Panc1 (cell line): ENCODE measurements at places on chromosomes 3 and 15.

DNA sequence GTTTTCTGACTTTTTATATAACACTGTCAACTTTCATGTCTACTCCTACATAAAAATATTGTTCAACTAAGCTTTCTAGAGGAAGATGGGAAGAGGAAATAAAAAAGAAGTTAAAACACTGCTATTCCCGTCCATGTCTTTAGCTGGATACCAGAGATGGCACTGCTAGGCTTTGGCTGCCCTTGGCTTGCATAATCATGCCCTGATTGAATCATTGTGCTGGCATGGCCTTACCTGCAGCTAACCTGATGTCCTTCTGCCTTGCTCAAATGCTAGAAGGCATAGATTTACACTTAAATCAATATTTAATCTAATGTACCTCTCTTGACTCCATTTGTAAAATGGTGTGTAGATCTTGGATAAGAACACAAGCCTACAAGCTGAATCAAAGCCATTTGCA, 539.7 kb upstream of the IL12A start:
- H3K27me3 ChIP-seq, result no peaks in the 10 kb centered on the region
- no peak overlapping the region for H3K27ac ChIP-seq
- H3K4me3 ChIP-seq, result no peak overlapping the region
- DNase-seq, result no peak
- H3K36me3 ChIP-seq, result no peaks in the 10 kb centered on the region

DNA sequence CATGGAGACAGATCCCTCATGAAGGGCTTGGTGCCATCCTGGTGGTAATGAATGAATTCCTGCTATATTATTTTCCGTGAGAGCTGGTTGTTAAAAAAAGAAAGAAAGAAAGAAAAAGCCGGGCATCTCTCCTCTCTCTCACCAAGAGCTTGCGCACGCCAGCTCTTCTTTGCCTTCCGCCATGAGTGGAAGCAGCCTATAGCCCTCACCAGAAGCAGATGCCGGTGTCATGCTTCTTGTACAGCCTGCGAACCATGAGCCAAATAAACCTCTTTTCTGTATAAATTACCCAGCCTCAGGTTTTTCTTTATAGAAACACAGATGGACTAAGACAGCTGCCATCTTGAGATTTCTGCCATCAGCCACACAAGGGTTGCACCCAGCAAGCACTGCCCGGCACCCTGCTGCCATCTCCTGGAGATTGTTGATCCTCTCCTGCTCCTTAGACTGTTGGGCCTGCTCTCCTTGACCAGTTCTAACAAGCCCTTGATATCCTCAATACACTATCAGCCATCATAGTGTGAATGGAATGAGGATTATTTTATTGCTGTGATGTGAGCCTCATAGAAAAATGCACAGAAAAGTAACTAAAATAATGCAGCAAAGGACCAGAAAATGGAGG, 3.5 kb upstream of the AHSG start:
- H3K4me1 ChIP-seq, result no peaks in the 10 kb centered on the region
- no peak overlapping the region for H3K4me3 ChIP-seq
- H3K36me3 ChIP-seq, result no peaks in the 10 kb centered on the region
- peaks cover 2% of the 10 kb centered on the region; the same call in 1 of the 2 replicates for H3K27me3 ChIP-seq
- no peak for DNase-seq

- 0 out of 2 replicates have a peak, but pooled peaks cover 6% of the 10 kb centered on the region for H3K4me1 ChIP-seq
- H3K36me3 ChIP-seq, result no peaks in the 10 kb centered on the region
- DNase-seq, result no peak
- no peak overlapping the region for H3K4me3 ChIP-seq
- no peaks in the 10 kb centered on the region for H3K27me3 ChIP-seq
Measured at GRCh38 chr3:129676985-129677384, 70.5 kb upstream of the PLXND1 start.

DNA sequence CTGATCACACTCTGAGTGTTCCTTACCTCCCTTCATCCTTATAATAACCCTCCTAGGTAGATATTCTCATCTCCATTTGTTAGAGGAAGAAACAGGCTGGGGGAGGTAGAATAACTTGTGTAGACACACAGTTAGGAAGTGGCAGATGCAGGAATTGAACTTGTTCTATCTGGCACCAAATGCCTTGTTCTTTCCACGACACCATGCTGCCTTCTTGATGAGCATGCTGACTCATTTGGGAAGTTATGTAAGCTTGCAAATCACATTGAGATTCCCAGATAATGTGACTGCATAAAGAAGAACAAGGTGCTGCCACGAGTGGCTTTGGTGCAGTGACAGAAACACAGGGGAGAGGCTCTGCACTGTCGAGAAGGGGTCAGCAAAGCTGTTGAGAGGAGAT, 27.5 kb upstream of the NDUFB4 start:
- H3K27me3 ChIP-seq, result 0 out of 2 replicates have a peak, but pooled peaks cover 3% of the 10 kb centered on the region
- no peak for DNase-seq
- H3K27ac ChIP-seq, result no peak overlapping the region
- 0 out of 2 replicates have a peak, but pooled peaks cover 4% of the 10 kb centered on the region for H3K4me1 ChIP-seq
- H3K4me3 ChIP-seq, result no peak overlapping the region

GRCh38 chr15:41969851-41970431, 2.4 kb downstream of the EHD4 start:
- H3K36me3 ChIP-seq, result no peaks in the 10 kb centered on the region; the same call in 1 of the 2 replicates
- peak overlapping the region; percentile 81 for H3K27ac ChIP-seq
- DNase-seq, result no peak
- H3K4me3 ChIP-seq, result peak overlapping the region; percentile 85
- H3K27me3 ChIP-seq, result no peaks in the 10 kb centered on the region

- no peaks in the 10 kb centered on the region for H3K36me3 ChIP-seq
- no peak overlapping the region for H3K4me3 ChIP-seq
- no peak for DNase-seq
Measured at GRCh38 chr15:53658255-53658654, 101.2 kb downstream of the WDR72 start.

DNA sequence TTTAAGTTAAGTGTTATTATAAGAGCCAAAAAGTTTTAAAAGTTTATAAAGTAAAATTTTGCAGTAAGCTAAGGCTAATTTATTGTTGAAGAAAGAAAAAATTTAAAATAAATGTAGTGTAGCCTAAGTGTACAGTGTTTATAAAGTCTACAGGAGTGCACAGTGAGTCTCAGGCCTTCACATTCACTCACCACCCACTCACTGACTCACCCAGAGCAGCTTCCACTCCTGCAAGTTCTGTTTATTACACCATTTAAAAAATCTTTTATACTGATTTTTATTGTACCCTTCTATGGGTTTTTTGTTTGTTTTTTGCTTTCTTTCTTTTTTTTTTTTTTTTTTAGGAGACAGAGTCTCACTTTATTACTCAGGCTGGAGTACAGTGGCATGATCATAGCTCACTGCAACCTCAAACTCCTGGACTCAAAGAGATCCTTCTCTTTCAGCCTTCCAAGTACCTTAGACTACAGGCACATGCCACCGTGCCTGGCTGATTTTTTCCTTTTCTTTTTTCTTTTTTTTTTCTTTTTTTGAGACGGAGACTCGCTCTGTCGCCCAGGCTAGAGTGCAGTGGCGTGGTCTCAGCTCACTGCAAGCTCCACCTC, 25.9 kb downstream of the CSTA start:
- no peaks in the 10 kb centered on the region for H3K27me3 ChIP-seq
- no peaks in the 10 kb centered on the region for H3K36me3 ChIP-seq
- no peaks in the 10 kb centered on the region for H3K4me1 ChIP-seq
- no peak overlapping the region for H3K4me3 ChIP-seq
- no peak for DNase-seq

- H3K27me3 ChIP-seq, result no peaks in the 10 kb centered on the region
- no peaks in the 10 kb centered on the region for H3K36me3 ChIP-seq
- H3K4me1 ChIP-seq, result peaks cover 11% of the 10 kb centered on the region
Measured at GRCh38 chr3:12470111-12470510, 14.2 kb upstream of the TSEN2 start.

- H3K4me3 ChIP-seq, result no peak overlapping the region
- H3K27me3 ChIP-seq, result no peaks in the 10 kb centered on the region
- no peaks in the 10 kb centered on the region for H3K36me3 ChIP-seq
- DNase-seq, result no peak
- H3K4me1 ChIP-seq, result no peaks in the 10 kb centered on the region
- no peak overlapping the region for H3K27ac ChIP-seq
Measured at GRCh38 chr15:93706495-93707292, 524.7 kb upstream of the MCTP2 start.

DNA sequence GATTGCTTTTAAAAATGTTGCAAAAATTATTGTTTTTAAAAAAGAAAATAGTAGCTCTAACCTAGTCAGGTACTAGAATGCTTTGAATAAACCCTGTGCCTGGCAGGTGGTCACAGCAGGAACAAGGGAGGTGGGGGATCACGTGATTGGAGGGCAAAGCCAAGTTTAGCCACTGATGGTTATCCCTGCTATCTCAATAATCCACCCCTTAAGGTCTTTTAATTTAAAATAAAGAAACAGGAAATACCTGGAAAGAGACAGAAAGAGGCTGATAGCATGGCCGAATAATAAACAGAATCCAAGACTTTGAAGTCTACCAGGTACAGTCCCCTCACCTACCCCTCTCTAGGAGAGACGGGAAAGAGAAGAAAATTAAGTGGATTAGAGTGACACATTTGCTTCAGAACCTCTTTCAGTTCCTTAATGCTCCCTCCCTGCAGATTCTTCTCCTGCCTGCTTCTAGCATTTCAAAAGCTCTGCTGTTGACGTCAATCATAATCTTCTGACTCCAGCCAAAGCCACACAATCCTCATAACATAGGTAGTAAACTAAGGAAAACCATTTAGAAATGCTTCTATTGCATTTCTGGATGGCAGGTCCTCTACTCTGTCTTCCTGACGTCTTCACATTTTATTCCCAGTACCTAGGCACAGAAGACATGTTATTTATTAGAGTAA, 303.4 kb upstream of the MME start:
- no peaks in the 10 kb centered on the region for H3K27me3 ChIP-seq
- H3K4me1 ChIP-seq, result no peaks in the 10 kb centered on the region
- H3K36me3 ChIP-seq, result no peaks in the 10 kb centered on the region

DNA sequence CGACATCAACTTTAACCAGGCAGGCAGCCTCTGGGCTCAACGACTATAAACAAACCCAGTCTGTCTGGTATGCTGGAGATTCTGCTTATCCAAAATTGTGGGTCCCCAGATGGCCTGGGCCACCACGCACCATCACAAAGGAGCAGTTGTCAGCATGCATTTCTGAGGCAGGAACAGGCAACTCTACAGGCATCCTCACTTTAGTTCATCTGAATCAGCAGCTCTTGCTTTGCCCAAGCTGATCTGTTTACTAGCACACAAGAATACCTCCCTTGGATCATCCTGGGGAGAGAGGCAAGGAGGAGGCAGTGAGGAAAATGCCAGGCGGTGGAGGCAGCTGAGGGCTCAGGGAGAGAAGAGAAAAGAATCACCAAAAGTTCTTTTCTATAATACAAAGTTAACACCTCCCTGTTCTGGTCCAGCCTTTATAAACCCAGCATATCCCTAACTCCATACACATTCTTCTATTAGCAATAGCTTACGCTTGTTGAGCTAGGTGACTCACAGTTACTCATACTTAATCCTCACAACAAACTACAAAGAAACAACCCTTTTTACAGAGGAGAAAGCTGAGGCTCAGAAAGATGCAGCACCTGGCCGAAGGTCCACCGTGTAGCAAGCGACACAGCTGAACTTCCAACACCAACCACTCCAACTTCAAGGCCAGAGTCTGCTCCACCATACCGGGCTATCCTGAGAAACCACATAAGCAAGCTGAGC, 33.6 kb downstream of the ZDHHC3 start:
- H3K27me3 ChIP-seq, result no peaks in the 10 kb centered on the region
- H3K36me3 ChIP-seq, result no peaks in the 10 kb centered on the region
- DNase-seq, result peak; percentile 24
- H3K27ac ChIP-seq, result no peak overlapping the region
- no peak overlapping the region for H3K4me3 ChIP-seq

- no peaks in the 10 kb centered on the region for H3K36me3 ChIP-seq
- H3K27ac ChIP-seq, result peak overlapping the region; percentile 46
- peaks cover 33% of the 10 kb centered on the region for H3K4me1 ChIP-seq
- H3K4me3 ChIP-seq, result no peak overlapping the region
- no peaks in the 10 kb centered on the region for H3K27me3 ChIP-seq
Measured at GRCh38 chr3:42052484-42053351, 38.4 kb upstream of the TRAK1 start.

DNA sequence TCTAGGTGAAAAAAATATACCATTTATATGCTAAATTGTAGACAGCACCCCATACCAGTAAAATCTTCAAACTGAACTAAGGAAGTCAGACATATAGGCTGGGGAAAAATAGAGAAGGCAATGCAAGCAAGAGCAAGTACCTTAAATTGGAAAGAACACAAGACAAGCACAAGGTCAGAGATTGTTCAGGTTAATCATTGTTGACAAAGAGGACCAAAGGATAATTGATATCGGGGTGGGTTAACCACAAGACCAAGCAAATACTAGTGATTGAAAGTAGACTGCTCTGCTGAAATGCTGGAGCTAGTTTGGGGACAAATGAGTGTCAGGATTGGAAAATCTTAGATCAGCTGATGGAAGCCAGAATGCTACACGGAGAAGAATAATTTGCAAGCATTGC, 499.8 kb downstream of the ROBO2 start:
- H3K27ac ChIP-seq, result no peak overlapping the region
- no peaks in the 10 kb centered on the region for H3K4me1 ChIP-seq
- no peaks in the 10 kb centered on the region for H3K27me3 ChIP-seq
- H3K4me3 ChIP-seq, result no peak overlapping the region

GRCh38 chr3:50189274-50189673, 2.1 kb upstream of the GNAT1 start:
- H3K4me3 ChIP-seq, result no peak overlapping the region
- no peaks in the 10 kb centered on the region for H3K27me3 ChIP-seq
- H3K27ac ChIP-seq, result peak overlapping the region; percentile 70
- peak; percentile 47 for DNase-seq
- H3K4me1 ChIP-seq, result peaks cover 28% of the 10 kb centered on the region

GRCh38 chr3:128875556-128876120, 3.8 kb upstream of the ACAD9 start:
- peak; percentile 27 for DNase-seq
- no peak overlapping the region for H3K27ac ChIP-seq
- H3K27me3 ChIP-seq, result no peaks in the 10 kb centered on the region
- no peaks in the 10 kb centered on the region; the same call in 1 of the 2 replicates for H3K36me3 ChIP-seq
- H3K4me1 ChIP-seq, result peaks cover 18% of the 10 kb centered on the region
